ENCODE measurements at places on chromosomes 1 and 21.

GRCh38 chr1:147902253-147902845 is at the start of gene GJA8:
Gene GJA8 (plus strand): TSS chr1:147902795. CDS start chr1:147907956, 5,161 bp downstream.
- DNase-seq = no peak

GRCh38 chr1:1132042-1132950 is 16.4 kb upstream of the C1orf159 start:
- DNase-seq = no peak

DNA sequence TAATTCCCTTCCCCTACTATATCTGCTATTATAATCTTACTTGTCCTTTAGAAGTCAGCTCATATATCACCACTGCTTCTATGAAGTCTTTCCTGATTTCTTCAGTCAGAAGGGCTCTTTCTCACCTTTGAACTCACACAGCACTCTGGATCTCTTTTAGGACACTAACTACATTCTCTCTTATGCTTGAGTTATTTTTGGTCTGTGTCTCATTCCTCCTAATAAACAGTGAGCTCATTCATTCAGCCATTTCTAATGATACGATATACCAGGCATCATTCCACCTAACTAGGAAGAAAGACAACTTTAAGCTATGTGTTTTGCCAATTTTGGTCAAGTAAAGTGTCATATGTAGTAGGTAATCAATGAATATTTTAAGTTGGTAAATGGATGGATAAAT is 1.2 kb upstream of the STYXL2 start:
- DNase-seq = no peak

GRCh38 chr1:246199086-246199645 is 307.9 kb downstream of the SMYD3 start:
- no peak for DNase-seq

GRCh38 chr1:97186381-97186780 is 464.8 kb downstream of the PTBP2 start:
- peak; percentile 7 for DNase-seq

DNA sequence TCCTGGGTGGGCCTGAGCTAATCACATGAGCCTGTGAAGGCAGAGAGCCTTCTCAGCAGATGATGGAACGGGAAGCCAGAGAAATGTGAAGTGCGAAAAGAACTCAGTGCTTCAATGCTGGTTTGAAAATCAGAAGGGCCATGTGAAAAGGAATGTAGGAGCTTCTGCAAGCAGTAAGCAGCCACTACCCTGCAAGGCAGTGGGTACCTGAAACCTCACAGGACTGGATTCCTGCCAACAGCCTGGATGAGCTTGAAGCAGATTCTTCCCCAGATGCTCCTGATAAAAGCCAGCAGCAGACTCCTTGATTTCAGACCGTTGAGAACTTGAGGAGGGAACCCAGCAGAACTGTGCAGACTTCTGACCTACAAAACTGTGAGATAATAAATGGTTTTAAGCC is 158.6 kb downstream of the SYT2 start:
- DNase-seq = no peak

GRCh38 chr1:168379104-168379860 is 98.6 kb downstream of the TBX19 start:
- no peak for DNase-seq

DNA sequence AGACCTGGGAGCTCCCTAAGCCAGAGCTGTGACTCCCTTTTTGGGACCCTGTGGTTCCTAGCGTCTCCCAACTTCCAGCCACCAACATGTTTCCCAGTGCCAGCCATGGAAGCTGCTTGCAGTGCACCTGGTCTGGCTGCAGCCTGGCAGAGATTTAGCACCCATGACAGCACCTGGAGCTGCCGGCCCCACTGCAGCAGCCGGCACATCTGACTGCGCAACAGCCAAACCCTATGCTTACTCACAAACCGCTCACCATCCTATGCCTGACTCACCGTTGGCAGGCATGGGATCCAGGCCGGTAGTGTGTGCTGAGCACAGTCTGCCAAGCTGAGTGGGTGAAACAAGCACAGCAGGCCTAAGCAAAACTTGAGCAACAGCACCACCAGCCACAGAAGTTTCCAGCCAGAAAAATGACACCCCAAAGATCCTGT is 435.9 kb upstream of the PRMT6 start:
- DNase-seq = no peak

DNA sequence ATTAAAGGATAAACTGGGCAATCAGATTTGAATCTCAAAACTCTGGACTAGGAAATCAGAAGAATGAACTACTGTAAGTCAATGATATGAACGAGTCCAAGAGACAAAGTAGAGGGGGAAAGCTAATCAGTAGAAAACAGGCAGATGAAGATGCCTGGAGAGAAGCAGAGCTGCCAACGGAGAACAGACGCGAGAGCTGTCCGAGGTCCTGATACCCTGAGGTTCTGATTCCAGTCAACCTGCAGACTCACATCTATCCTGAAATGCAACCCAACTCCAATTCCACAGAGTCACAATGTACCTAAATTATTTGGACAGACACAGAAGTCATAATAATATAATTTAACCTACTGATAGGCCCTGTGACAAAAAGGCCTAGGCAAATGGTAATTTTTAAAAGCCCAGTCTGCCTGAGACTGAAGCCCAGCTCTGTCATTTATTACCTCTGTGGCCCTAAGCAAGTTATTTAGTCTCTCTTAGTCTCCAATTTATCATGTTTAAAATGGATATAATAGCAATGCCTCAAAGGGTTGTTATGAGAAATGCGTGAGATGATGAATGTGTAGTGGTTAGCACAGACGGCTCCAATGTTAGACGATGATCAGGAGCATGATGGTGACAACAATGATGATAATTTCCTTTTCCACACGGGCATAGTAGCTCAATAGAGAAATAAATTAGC is 33.4 kb downstream of the RGS7 start:
- peak; percentile 20 for DNase-seq

DNA sequence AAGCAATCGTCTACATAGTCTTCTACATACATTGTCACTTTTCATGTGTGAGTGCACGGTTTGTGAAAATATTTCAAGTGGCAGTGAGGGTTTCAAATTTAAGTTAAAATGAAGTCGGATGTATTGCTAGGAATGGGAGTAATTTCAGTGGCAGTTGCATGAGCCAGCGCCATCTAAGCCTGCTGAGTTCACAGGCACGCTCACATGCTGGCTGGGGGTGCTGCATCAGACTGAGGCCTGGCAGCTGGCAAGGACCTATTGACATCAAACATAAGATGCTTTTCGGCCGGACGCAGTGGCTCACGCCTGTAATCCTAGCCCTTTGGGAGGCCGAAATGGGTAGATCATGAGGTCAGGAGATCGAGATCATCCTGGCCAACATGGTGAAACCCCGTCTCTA is 80.7 kb downstream of the UBE4B start:
- DNase-seq = no peak

GRCh38 chr1:179141592-179142251 is 59.9 kb downstream of the TOR3A start:
- DNase-seq = peak; percentile 54

GRCh38 chr1:31348449-31348848 is 24.4 kb downstream of the FABP3 start:
- DNase-seq = no peak
